Amniotic epithelial cell (primary cell): ENCODE measurements at places on chromosomes 16 and 17.

DNA sequence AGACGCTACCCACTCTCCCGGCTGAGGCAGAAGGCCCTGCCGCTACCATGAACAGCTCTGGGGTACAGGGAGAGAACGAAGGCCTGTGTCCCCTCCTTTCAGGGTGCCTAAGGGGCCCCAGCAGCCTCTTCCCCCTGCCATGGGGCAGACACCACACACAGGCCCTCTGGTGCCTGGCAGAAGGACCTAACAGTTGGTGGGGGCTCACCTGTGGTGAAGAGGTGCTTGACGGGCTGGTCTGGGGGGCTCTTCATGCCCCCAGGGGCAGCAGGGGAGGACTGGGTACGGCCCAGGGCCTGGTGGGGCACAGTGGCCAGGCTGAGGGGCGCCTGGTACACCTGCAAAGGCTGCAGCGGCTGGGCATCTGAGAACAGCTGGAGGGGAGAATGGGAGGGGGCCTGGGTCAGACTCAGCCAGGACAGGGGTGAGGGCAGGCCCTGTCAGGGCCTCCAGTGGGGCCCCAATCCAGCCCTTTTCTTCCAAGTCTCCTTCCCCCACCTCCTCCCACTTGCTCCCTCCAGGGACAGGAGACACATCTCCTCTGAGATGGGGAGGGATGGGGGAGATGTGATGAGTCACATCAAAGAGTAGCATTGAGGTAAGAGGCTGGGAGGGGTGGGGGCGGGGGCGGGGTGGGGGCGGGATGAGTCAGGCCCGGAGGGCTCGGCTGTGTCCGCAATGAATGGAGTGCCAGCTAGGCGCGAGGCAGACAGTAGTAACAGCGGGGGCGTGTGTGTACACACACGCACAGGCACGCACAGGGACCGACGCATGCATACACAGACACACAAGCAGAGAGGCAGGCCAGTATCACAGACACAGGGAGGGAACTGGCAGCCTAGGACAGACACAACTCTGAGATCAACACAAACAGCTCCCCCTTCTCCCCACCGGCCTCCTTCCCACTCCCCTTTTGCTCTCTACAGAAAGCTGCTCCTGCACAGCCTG lies 16.1 kb downstream of the G6PC3 start:
- peak; percentile 93 for DNase-seq

DNA sequence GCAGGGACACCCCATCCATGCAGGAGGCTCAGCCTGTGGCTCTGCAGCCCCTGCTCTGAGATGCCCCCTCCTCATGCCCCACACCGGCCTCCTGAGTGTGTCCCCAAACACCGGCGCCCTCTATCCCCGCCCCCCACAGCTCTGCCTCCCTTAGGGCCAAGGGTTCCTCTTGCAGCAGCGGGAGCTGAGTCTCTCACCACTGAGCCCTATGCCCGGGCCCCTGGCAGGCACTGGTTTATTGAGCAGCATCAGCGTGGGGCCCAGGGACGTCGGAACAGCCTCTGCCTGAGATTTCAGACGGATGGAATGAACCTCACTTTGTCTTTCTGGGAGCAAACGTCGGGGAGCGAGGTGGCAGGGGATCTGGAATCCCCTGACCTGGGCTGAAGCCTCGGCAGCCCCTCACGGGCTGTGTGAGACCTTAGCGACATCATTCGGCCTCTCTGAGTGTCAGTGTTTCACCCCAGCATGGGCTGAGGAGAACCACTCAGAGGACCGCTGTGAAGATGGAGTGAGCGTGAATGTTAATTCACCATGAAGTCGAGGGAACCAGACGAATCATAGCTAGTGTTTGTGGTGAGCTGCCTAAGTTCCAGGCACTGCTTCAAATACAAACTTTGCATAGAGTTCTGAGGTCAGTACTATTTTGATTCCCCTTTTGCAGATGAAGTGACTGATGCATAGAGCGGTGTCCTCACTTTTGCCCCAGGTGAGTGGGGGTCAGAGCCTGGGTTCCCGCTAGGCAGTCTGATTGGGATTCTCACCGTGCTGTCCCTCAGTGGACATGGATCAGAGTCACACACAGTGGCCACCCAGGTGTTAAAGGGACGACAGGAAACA lies 5.3 kb upstream of the C16orf74 start:
- no peak for DNase-seq

GRCh38 chr17:64230791-64231408 lies 32.2 kb downstream of the TEX2 start:
- peak; percentile 97 for DNase-seq

- no peak for DNase-seq
Measured at GRCh38 chr16:3946604-3947180, 66.2 kb upstream of the CREBBP start.

- peak; percentile 54 for DNase-seq
Measured at GRCh38 chr17:28878981-28879380, 18.6 kb downstream of the FLOT2 start.

DNA sequence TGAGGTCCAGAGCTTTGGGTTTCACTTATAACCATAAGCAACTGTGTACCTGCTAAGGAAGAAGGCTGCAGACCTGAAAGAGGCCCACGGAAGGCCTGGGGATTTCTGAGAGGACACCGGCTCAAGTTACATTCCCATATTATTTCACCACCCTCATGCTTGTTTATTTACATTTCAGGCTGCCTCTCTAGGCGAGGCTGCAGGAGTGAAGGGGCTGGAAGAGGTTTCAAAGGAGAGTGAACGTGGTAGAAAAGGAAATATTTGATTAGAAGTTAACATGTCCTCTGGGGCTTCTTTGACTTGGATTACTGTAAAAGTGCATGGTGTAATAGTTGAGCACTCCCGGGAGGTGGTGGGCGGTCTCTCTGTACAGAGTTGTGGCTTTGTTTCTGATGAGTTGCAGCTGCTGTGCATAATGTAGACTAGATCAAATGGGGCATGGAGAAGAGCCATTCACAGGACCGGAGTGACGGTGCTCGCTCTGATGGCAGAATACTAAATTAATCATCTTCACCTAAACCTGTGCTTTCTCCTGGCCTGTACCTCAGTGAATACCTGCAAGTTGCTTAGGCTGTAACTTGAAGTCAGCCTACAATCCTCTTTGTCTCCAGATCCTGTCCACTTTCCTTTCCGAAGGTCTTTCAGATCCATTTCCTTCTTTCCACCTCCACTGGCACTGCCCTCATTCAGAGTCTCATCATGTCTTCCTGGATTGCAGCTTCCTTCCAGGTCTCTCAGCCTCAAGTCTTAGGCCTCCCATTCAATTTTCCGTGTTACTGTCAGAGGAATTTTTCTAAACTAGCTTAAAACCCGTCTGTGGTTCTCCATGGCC lies 1.9 kb upstream of the CPD start:
- peak; percentile 76 for DNase-seq

DNA sequence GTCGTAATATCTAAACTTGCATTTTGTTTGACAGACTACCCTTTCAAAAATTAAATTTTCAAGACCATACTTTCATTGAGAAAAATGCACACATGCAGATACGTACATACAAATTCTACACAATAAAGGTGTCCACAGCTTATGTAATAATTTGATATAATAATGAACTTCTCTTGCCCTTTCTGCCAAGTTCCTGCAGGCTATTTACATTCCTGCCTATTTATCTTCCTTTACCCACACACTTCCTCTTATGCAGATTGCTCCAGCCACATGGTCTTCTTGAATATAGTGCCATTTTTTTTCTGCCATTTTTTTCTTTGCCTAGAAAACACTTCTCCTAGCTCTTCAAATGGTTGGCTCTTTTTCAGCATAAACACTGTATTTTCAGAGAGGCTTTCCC lies 826.9 kb upstream of the CDH8 start:
- no peak for DNase-seq

- DNase-seq = peak; percentile 62
Measured at GRCh38 chr16:9139965-9140364, 48.5 kb downstream of the HAPSTR1 start.

- DNase-seq = no peak
Measured at GRCh38 chr16:85991856-85992255, 92.9 kb downstream of the IRF8 start.

DNA sequence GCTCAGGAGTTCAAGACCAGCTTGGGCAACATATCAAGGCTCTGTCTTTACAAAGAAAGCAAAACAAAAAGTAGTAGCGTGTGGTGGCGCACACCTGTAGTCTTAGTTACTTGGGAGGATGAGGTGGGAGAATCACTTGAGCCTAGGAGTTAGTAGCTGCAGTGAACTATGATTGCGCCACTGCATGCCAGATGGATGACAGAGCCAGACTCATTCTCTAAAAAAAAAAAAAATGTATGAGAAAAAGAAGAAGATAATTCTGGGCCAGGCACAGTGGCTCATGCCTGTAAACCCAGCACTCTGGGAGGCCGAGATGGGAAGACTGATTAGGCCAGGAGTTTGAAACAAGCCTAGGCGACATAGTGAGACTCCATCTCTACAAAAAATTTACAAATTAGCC lies 28.5 kb downstream of the STAT5B start:
- DNase-seq = peak; percentile 93

DNA sequence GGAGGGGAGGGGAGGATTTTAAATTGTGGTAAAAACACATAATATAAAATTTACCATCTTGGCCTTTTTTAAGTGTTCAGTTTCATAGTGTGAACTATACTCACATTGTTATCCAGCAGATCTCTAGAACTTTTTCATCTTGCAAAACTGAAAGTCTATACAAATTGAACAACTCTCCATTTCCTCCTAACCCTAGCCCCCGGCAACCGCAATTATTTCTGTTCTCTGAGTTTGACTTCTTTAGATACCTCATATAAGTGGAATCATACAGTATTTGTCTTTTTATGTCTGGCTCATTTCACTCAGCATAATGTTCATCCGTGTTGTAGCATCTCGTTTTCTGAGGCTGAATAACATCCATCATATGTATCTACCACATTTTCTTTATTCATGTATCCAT lies 30.0 kb upstream of the MRTFB start:
- no peak for DNase-seq

- peak; percentile 50 for DNase-seq
Measured at GRCh38 chr17:74408262-74408661, 23.6 kb upstream of the GPRC5C start.

- DNase-seq = no peak
Measured at GRCh38 chr17:4365628-4366326, 698 bp downstream of the UBE2G1 start.

GRCh38 chr16:28826141-28826540 lies 3.3 kb downstream of the ATXN2L start:
- no peak for DNase-seq

DNA sequence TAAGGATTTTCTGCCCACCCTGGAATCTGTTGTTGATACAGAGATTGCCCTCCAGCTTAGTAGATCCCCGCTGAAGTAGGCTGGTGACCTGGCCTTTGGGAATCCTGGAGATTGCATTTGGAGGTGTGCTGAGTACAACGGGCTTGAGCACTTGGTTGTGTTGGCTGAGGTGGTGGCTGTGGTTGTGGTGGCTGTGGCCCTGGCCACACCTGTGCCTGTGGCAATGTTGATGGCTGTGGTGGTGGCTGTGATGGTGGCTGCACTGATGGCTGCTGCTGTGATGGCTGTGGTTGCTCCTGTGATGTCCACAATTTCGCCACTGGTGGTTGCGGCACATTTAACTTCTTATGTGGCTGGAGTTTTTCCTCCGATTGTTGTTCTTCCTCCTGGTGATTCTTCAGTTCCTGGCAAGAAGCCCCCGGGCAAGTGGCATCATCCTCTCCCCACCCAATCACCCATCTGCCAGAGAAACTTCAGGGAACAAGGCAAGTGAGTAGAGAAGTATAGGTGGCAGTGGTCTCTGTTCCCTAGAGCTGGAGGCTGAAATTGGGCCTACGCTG lies 4.2 kb downstream of the CCDC200 start:
- DNase-seq = no peak

- no peak for DNase-seq
Measured at GRCh38 chr17:17669580-17670235, 11.6 kb upstream of the RAI1 start.

GRCh38 chr17:43211123-43211479 lies 574 bp upstream of the TMEM106A start:
- DNase-seq = no peak

GRCh38 chr17:69147460-69147859 lies 5.8 kb upstream of the ABCA6 start:
- DNase-seq = no peak

- DNase-seq = peak; percentile 86
Measured at GRCh38 chr17:57215317-57215716, 41.0 kb upstream of the MSI2 start.

GRCh38 chr17:38632334-38632733 lies 26.6 kb upstream of the SRCIN1 start:
- DNase-seq = no peak

- no peak for DNase-seq
Measured at GRCh38 chr17:14301279-14302090, 604 bp downstream of the HS3ST3B1 start.

- DNase-seq = no peak
Measured at GRCh38 chr17:78387977-78388941, 9.8 kb downstream of the PGS1 start.

DNA sequence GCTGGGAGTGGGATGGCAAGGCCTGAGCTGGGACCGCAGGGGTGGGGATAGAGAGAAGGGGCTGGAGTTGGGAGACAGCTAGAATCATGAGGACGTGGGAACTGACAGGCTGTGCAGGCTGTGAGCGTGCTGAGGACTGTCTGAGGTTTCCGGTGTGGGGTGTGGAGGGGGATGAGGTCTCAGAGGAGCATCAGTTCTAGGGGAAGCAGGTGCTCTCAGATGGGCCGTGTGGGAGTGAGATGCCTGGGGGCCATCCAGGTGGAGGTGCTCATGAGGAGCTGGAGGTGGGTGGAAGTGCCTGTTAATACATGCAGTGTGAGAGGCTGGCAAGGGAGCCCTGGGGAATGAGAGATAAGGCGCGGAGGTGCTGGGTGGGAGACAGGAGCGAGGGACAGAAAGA lies 27.2 kb downstream of the HASPIN start:
- no peak for DNase-seq

DNA sequence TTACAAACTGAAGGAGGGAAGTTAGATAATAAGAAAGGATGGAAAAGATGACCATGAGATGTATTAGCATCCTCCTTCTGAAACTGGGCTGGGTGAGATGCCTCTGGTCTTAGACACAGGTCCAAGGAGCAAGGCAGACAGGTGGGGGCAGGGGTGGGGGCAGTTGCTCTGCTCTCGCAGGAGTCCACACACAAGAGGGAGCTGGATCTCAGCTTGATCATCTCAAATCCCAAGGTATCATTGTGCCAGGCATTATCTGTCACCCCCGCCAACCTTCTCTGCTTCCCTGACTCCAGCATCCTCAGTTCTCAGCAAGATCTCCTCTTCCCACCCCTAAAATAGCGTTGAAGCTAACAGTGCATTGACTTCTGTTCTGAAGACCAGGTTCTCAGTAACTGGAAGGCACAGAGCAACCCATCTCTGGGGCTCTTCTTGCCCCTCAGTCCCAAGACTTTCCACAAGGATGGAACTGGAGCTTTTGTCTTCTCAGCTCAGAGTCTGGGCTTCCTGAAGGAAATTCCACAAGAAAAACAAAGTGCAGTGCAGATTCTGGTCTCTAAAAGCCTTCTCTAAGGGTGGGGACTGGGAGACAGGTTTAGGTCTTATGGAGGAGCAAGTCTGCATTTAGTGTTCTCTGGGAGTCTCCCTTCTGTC lies 1.6 kb downstream of the FLOT2 start:
- no peak for DNase-seq
